HT-29 (cell line): ENCODE measurements at places on chromosomes 3 and 15. TPM values are rescaled to one million over a fixed set of nuclear protein-coding genes. Genes with fewer than 3 reads are reported as not detected.

Gene LTF
- total RNA-seq = 0.03 and 1.1 TPM in 2 replicates

Gene CCR8
- total RNA-seq = not detected in 2 replicates

Gene MBNL1
- 144 and 163 TPM in 2 replicates for total RNA-seq

Gene CLDN11
- 0.56 and 0.63 TPM in 2 replicates for total RNA-seq

Gene GOLGA8T
- total RNA-seq = not detected in 2 replicates

Gene SOX2
- total RNA-seq = not detected in 2 replicates

Gene PHLDB2
- 0.21 TPM in 1 of 2 replicates, not detected in the other for total RNA-seq

Gene GRAMD2A
- 0.03 and 0.29 TPM in 2 replicates for total RNA-seq

Gene PLAAT1
- 0.51 TPM in 1 of 2 replicates, not detected in the other for total RNA-seq

Gene KLHL6
- total RNA-seq = not detected in 2 replicates

Gene APH1B
- total RNA-seq = 1.5 and 1.7 TPM in 2 replicates

Gene GPR62
- total RNA-seq = not detected in 2 replicates

Gene RAD18
- total RNA-seq = 3.8 and 12.8 TPM in 2 replicates

Gene ADPRH
- total RNA-seq = 0.65 and 1.0 TPM in 2 replicates

Gene GOLGA8S
- total RNA-seq = not detected in 2 replicates

Gene TMEM212
- total RNA-seq = 0.05 TPM in 1 of 2 replicates, not detected in the other

Gene SNTN
- total RNA-seq = not detected in 2 replicates

Gene MESP2
- total RNA-seq = 0.15 TPM in 1 of 2 replicates, not detected in the other

Gene MASP1
- total RNA-seq = not detected in 2 replicates

Gene DYNLT2B
- 11.1 and 15.5 TPM in 2 replicates for total RNA-seq

Gene C3orf49
- not detected in 2 replicates for total RNA-seq
